T-helper 9 cell (primary cell): ENCODE measurements at places on chromosomes 13 and 19.

DNA sequence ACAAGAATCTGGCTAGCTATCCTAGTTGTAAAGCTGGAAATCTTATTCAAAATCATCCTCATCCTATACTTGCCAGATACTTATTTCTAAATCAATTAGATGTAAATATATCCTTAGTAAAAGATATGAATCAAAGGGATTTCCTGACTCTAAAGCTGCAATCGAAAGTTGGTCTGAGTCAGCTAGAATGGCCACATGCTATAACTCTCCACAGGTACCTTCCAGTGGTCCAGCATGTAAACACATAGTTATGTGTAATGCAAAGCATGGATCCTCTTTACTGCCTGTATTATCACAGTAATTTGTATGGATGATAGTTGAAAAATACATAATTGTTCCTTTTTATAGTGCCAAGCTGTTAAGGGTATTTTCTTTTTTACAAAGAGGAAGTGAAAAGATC, 27.4 kb downstream of the SLITRK6 start:
- no peak for DNase-seq

DNA sequence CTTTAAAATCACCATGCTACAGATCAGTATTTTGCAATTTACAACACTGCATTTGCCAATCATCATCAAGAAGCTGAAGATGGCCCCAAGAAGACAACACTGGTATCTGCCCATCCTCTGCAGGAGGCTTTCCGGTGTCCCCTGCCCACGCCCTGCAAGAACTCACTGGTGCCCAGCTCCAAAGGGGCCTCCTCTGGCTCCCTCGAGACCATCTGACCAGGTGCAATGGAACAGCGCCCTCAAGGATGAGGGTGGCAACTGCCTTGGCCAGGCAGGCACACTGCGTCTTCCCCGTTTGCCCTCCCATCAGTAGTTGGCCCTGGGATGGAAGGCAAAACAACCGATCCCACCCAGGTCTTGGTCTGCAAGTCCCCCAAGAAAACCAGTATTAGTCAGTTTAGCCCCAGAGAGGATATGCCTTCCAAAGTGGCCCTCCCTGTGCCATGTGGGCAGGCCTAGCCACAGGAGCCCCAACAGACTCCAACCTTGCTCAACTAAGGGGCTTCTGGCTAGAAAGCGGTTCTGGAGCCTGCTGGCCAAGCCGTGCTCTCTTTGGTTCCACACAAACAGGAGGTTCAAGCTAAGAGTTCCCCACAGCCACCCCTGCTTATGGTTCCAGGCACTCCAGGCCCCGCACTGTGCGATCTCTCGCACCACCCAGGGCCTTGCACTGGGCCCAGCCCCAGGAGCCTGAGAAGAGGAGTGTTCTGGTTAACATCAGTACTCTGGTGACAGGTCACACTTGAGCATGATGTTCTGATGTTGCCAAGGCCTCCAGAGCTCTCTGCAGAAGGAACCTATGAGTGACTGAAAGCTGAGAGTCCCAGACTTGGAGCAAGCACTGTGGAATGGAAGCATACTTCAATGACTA, 4.7 kb downstream of the PCID2 start:
- no peak for DNase-seq

DNA sequence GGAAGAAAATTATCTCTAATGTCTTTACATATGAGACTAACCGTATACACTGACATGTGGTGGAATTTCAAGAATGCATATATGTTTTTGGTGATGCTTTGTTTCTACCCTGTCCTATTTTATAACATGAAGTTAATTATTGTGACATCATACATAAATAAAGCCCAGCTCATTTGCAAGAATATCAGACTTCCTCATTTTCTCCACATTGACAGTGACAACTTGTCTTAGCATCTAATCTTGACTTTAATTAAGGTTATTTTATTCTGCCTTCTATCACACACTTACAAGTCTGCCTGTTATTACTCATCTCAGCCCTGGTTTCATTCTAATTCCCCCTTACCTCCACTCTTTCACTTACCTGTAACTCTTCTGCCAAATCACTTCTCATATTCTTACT, 140.6 kb upstream of the STARD13 start:
- no peak for DNase-seq

GRCh38 chr19:49403404-49404187, 15.5 kb downstream of the KASH5 start:
- no peak for DNase-seq

DNA sequence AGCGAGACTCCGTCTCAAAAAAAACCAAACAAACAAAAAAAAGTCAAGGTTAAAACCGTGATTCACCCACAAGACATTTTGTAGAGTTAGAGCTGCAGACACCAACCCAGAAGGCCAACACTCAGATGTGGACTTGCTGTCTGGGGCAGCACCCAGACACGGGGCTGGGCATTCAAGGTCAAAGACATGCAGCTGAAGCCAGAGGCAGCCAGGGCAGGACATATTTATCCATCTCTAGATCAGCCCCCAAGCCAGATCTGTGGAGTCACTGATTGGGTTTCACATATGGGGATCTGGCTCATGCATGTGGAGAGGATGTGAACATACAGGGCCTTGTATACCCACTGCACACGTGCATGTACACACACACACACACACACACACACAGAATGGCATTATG, 3.6 kb downstream of the KLK15 start:
- DNase-seq: no peak

DNA sequence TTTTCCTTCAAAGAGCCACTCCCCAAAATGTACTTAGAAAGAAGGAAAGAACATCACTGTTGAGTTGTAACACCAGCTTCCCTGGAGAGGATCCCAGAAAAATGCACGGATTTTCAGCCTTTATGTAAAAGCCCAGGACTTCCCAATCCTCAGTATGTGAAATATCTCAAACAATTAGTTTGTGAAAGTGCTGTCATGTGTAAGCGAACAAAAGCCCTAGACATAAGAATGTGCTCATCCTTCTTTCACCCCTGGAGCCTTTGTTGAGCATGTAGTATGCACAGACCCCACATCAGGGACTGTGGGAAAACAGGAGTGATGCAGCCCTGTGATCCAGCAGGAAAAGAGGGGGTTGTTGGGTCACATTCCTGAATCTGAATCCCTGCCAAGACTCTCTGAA, 441.4 kb upstream of the ZNF507 start:
- DNase-seq: no peak

DNA sequence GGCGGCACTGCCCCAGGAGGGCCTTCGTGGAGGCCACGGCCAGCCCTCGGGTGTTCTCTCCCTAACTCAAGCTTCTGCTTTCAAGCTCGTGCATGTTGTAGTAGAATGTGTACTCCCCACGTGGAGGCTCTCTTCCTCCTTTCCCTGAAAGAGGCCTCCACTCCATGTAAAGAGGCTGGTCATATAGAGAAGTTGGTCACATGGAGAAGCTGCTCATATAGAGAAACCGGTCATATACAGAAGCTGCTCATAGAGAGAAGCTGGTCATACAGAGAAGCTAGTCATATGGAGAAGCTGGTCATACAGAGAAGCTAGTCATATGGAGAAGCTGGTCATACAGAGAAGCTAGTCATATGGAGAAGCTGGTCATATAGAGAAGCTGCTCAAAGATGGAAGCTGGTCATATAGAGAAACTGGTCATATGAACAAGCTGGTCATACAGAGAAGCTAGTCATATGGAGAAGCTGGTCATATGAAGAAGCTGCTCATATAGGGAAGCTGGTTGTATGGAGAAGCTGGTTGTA, 152.5 kb downstream of the COL4A1 start:
- no peak for DNase-seq

- DNase-seq: no peak
Measured at GRCh38 chr13:62598708-62599107, 1183.1 kb upstream of the PCDH20 start.
